ENCODE measurements at places on chromosomes 2 and 18.

DNA sequence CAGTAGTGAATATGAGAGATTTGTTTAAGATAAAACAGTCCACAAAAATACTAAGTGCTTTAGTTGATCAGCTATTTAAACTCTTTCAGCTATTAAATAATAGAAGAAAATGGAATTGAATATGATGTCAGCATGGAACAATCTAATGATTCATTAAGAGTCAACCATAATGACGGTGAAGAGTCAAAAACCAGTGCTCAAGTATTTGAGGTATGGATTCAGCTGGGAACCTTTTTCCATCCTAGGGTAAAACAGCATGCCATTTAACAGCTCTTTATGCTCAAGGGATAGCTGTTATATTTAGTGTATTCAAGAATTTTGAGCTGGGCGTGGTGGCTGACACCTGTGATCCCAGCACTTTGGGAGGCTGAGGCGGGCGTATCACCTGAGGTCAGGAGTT, 29.7 kb downstream of the CARF start:
- DNase-seq = no peak

GRCh38 chr2:223092667-223093066, 40.7 kb downstream of the KCNE4 start:
- DNase-seq = no peak

- no peak for DNase-seq
These were observed 29.7 kb downstream of the NOL10 start for GRCh38 chr2:10659898-10660568.

GRCh38 chr2:6827566-6828298, 38.0 kb downstream of the CMPK2 start:
- no peak for DNase-seq

DNA sequence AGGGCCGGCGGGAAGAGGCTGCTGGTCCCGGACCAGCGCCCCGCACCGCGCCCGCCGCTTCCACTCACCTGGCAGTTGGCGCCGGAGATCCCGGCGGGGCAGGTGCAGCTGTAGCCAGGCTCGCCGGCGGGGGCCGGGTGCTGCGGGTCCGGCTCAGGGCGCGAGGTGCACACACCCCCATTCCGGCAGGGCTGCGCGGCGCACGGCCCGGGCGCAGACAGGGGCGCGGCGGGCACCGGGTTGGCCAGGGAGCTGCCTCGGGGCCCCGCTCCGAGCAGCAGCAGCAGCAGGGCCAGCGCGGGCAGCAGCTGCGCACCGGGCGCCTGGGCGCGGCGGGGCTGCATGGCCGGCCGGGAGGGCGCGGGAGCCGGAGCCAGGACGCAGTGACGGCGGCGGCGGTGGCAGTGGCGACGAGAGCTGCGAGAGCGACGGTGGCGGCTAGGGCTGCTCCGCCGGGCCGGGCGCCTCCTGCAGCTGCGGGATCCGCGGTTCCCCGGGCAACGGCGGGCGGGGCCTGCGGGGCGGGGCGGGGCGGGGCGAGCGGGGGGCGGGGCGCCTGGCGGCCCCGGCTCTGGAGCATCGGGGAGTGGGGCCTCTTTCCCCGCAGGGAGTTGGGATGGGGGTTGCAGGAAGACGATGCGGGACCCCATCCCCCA, at the start of gene DNER:
TSS of gene DNER (minus strand) at position 476 of the 656 bp plus-strand sequence. CDS start at position 344, 132 bp downstream.
- no peak for DNase-seq

- no peak for DNase-seq
These were observed 258.1 kb downstream of the NAPG start for GRCh38 chr18:10783941-10784340.

DNA sequence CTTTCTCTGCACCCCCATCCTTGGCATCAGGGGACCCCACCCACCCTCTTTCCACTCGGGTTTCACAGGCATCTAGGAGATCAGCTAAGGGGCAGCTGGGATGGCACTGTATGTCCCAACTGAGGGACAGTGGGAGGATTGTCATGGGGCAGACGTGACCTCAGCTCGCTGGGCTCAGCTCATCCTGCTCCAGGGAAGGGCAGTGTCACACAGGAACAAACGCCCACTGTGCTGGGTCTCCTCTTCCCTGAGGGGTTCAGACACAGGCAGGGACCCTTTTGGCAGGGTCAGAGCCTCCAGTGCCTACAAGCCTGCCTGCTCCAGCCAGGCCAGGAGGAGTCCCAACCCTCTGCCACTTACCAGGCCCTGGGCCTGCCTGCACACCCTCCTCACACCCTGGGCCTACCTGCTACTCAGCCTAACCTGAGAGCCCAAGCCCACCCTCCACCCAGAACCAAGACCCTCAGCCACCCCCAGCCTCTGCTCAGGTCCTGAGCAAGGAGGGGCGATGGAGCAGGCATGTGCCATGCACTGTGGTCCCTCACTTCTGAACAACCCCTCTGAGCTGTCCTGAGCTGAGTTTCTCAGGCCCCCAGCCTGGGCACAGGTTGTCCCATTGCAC, 68.2 kb downstream of the HS1BP3 start:
- no peak for DNase-seq

GRCh38 chr2:234289834-234290590, 206.9 kb downstream of the ARL4C start:
- DNase-seq = peak; percentile 36

- no peak for DNase-seq
These were observed 1240.8 kb upstream of the CRIM1 start for GRCh38 chr2:35114765-35115164.

GRCh38 chr2:6855860-6856547, 9.7 kb downstream of the CMPK2 start:
- no peak for DNase-seq

- peak; percentile 41 for DNase-seq
These were observed 10.8 kb upstream of the TAF4B start for GRCh38 chr18:26215247-26215970.

DNA sequence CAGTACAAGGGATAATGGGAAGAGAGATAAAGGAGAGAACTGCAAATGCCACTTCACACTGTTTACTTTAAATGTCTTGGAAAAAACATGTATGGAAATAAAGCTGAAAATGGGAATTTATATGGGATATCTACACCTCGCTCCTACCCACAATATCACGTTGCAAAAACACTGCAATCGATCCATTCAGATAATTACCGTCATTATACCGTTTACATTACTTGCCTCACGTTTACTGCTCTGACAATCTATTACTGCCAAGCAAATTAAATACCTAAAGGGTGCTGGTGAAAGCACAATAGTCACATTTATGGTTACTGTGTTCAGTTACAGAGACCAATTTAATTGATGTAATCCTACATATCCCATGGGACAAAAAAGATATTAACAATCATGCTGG, 214.7 kb upstream of the LYPD1 start:
- no peak for DNase-seq

GRCh38 chr18:63236406-63236805, 83.2 kb downstream of the BCL2 start:
- no peak for DNase-seq

DNA sequence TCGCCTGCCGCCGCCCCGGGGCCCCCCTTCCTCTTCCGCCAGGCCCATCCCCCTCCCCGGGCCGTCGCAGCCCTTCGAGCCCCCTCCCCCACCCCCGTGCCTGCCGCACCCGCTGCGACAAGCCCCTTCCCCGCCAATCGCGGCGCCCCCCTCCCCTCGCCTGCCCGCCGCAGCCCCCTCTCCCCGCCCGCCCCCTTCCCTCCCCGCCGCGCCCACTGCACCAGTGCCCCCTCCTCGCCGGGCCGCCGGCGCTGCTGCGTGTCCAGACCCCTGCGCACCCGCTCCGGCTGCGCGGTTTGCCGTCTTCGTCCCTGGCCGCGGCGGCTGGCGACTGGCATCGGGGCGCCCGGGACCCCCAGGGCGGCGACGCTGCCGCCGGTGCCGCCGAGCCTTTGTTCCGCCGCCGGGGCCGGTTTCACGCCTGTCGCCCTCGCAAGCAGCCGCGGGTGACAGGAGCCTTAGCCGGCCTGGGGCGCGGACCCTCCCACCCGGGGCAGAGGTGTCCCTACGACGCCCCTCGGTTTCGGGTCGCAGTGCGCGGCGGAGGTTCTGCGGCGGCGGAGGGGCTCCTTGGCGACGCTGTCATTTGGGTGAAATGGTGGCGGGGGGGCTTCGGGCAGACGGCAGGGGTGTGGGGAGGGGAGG, 18.1 kb downstream of the GPC1 start:
- DNase-seq = no peak

DNA sequence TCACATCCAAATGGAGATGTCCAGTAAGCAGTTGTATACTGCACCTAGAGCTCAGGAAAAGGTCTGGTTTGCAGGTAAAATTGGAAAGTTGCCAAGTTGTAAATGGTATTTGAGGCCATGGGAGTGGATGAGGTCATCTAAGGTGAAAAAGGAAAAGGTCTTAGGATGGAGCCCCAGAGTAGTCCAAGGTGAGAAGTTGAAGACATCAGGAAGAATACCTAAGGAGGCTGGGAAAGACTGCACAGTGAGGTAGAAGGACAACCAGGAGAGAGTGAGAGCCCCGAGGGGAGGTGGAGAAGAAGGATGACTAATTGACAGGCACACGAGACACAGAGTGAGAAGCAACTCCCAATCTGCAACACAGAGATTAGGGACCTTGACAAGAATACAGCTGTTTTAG, 10.7 kb downstream of the DPP4 start:
- DNase-seq = no peak

GRCh38 chr2:86295066-86295465, 42.4 kb downstream of the REEP1 start:
- DNase-seq = no peak

DNA sequence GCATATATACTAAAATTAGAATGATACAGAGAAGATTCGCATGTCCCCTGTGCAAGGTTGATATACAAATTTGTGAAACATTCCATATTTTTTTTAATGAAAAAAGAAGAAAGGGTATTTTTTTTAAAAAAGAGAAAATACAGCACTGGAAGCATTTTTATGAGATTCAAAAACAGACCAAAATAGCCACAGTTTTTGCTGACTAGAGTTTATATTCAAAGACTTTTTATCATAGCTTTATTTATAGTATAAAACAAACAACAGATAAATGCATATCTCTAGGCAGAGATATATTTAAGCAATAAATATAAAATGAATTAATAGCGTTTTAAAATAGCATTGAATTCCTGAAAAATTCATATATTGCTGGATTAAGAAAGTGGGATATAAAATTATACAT, 436.5 kb upstream of the ACVR2A start:
- DNase-seq = no peak

GRCh38 chr2:84038866-84039265, 420.2 kb downstream of the SUCLG1 start:
- DNase-seq = no peak

DNA sequence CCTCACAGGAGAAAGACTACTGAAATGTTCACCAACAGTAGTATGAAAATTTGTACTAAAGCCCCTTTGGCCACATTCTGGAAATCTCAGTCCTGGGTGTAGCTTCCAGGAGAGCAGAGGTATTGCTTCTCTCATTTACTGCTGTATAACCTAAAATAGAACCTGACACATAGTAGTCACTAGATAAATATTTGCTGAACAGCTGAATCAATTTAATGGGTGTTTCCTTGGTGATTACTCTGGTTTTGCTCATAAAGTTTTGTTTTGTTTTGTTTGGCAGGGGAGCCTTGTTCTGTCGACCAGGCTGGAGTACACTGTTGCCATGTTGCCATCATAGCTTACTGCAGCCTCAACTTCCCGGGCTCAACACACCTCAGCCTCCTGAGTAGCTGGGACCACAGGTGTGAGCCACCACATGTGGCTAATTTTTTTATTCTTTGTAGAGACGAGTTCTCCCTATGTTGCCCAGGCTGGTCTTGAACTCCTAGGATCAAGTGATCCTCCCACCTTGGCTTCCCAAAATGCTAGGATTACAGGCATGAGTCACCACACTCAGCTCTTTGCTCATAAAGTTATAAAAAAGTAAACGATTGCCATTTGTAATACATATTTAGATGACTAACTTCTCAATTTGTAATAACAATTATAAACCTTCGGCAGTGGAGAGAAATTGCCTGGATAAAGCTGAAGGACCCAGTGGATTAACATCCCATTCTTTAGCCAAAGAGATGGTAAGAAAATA, 11.5 kb upstream of the PARD3B start:
- no peak for DNase-seq

GRCh38 chr2:136665736-136666135, 99.6 kb upstream of the THSD7B start:
- no peak for DNase-seq

Data from stimulated activated CD4-positive, alpha-beta T cell treated with anti-CD3 and anti-CD28 coated beads, Interleukin-2, amount 100 ng/mL, for 4 hours (primary cell).